ENCODE measurements at places on chromosomes 4 and X. TPM values are rescaled to one million over a fixed set of nuclear protein-coding genes. Genes with fewer than 3 reads are reported as not detected.

DNA sequence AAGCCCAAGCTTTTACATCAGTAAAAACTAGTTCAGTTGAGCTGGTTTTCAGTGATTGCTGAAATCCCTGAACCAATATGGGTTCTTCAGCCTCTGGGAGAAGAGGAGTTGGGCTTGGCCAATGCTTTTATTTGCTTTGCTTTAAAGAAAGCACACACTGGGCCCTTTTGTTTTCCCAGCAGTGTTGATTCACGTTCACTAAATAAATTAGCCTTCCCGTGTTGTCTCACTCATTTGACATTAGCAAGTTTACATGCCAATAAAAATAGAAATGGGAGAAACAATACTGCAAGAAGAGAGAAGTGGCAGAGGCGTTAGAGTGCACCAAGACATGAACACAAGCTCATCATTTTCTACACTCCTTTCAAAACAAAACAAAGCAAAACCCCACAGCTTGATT lies 136.2 kb downstream of the SHROOM3 start:
- DNase-seq, result no peak

DNA sequence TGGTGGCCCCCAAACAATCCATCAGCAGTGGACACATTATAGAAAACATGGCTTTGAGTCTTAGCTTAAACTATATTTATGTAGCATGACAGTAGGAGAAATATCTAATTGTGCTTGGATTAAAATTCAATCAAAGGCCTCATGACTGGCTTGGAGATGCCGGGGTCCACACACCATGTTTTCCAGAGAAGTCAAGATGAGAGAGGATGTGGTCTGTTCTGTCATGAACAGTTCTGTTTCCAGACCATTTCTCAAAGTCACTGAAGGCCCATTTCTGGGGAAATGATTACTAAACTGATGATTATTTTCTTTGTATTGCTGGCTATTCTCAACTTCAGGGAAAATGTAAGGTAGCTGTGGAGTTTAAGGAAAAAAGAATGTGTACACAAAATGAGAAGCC lies 76.3 kb downstream of the C4orf51 start:
- no peak for DNase-seq

DNA sequence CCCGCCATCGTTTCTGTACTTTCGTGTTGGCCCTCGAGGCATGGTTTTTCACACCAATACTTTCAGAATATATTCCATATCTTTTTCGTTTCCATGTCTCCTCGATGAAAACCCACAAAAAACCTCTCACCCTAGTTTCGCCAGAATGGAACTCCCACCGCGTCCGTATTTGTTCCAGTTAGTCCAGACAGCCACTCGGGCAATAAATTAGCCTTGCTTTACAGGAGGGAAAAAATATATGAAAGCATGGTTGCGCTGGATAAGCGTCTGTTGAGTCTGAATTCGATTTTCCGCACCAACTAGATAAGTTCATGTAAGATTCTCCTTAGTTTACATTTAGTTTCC lies 550 bp upstream of the CHM start:
- no peak for DNase-seq

GRCh38 chrX:70013466-70014381 lies 36.0 kb downstream of the AWAT2 start:
- DNase-seq, result no peak

- DNase-seq, result no peak
Observed at GRCh38 chr4:76010576-76010975, 3.3 kb upstream of the CXCL9 start.

- DNase-seq, result no peak
Observed at GRCh38 chr4:70706516-70706915, 15.2 kb upstream of the RUFY3 start.

- no peak for DNase-seq
Observed at GRCh38 chr4:159038536-159038935, 64.3 kb upstream of the RAPGEF2 start.

DNA sequence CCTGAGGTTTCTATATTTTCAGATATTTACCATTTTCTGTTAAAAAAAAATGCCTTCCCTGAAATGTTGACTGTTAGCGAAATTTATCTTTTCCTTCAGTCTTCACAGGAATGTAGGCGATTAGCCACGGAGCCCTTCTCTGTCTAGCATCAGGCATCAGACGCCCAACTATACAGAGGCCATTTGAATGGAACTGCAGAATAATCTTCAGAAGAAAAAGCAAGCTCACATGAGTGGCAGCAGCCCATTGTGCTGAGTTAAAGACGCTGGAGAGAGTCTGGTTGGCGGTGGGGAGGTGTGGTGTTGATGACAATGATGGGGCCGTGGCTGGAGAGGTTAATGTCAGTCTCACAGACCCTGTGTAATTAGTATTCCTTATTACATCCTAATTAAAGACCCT lies 196.8 kb upstream of the LEF1 start:
- no peak for DNase-seq

- no peak for DNase-seq
Observed at GRCh38 chr4:60500810-60501209, 699.3 kb upstream of the ADGRL3 start.

GRCh38 chr4:151530783-151531182 lies 121.8 kb downstream of the FHIP1A start:
- no peak for DNase-seq

DNA sequence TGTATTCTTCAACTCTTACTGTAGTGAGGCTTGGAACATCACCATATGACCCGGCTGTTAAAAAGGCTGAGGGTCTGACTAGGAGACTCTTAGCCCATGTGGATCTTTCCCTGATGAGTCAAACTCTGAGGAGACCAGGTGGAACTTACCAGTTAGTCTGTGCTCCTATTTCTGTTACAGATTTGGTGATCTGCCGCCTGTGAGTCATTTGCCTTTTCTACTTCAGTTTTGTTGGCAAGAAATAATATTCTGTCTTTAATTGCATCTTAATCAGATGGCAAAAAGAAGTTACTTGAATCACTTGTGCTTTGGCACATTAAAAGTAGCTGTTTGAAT lies 48.4 kb downstream of the MTM1 start:
- no peak for DNase-seq

GRCh38 chr4:166324321-166324720 lies 451.3 kb downstream of the TLL1 start:
- DNase-seq, result no peak

DNA sequence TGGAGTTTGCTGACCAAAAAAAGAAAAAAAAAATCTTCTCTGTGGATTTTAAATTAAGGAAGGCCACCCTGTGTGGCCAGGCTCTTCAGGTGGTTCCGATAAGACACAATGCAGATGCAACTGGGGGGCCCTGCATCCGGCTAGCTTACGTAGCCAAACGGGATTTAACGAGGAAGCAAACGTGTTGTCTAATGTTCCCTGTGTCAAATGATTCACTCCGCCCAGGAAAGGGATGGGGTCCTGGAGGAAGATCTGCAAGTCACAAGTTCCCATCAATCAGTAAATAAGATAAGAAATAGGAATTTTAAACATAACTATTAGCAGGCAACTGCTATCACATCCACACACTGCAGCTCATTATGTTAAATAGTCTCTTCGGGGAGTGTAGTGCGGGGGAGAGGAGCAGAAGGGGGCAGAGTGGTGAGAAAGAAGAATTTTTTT lies 216.4 kb upstream of the GYPA start:
- DNase-seq, result no peak

GRCh38 chr4:91620952-91621351 lies 682.8 kb upstream of the GRID2 start:
- DNase-seq, result no peak

- no peak for DNase-seq
Observed at GRCh38 chr4:145530662-145531061, 49.0 kb downstream of the SMAD1 start.

The FGFBP2 gene
- not detected for polyA plus RNA-seq

The OTC gene
- polyA plus RNA-seq, result not detected

The YY2 gene
- polyA plus RNA-seq, result 0.83 TPM

The XG gene
- polyA plus RNA-seq, result 0.22 TPM
